ENCODE measurements at places on chromosomes 5 and 9.

DNA sequence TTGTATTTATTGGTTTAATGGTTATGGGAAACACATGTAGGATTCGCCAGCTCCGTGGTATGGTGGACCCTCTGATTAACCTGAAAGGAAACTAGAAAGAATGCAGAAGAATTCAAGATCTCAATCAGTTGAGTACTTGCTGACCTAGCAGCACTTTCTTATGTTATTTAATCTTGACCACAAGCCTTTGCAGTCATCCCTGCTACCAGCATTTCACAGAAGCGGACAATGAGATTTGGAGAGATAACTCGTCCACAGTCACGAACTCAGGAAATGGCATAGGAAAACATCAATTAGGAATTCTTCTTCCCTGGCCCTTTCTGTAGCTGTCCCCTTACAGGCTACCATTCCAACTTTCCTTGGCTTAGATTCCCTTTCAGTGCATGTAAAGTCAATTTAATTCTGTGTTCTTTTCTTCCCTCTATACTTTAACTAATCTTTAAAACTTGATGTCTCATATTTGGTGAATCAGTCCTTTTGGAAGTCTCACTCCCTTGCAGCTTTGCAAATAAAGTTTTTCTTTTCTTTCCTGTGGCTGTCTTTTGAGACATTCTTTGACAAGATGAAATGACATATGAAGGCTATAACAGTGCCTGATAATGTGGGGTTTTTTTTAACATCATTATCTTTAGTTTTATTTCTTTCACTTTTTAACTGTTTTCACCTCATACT lies 1.3 kb upstream of the SLC44A1 start:
- DNase-seq: no peak

- no peak for DNase-seq
These were observed 682.8 kb upstream of the WWC1 start for GRCh38 chr5:167608390-167609272.

DNA sequence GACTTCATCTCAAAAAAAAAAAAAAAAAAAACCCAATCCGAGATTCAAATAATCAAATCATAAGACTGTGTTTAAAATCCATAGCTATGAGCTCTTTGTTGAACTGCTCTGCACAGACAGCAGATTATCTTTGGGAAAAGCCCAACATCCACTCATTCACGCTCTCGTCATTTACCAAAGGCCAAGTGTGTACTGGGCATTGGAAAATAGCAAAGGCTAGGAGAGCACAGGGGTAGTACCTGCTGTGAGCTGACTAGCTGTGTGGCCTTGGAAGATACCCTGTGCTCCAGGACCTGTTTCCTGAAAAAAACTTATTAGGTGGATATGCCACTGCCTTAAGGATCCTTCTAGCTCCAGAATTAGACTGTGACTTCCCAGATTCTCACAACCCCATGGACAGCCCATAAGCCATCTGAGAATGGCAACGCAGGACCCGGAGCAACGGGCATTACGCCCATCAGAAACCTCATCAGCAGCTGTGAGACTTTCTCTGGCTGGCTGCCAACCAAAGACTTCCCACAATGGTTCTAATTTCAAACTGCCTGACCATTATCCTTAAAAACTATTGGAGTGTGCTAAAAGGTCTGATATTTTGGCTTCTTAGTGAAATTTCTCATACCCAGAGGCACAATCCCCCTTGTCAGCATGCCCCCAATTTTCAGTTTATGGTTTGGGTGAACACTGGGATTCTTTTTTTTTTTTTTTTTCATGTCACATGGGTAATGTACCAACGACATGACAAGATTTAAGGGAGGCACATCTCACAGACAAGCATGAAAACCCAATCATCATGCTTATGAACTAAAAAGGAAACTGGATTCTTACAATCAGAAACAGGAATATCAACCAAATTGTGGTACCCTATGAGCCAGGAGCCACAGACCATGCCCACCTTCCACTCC lies 16.8 kb downstream of the SERINC5 start:
- DNase-seq: no peak

- DNase-seq: no peak
These were observed 1.9 kb upstream of the ABO start for GRCh38 chr9:133276923-133277322.

DNA sequence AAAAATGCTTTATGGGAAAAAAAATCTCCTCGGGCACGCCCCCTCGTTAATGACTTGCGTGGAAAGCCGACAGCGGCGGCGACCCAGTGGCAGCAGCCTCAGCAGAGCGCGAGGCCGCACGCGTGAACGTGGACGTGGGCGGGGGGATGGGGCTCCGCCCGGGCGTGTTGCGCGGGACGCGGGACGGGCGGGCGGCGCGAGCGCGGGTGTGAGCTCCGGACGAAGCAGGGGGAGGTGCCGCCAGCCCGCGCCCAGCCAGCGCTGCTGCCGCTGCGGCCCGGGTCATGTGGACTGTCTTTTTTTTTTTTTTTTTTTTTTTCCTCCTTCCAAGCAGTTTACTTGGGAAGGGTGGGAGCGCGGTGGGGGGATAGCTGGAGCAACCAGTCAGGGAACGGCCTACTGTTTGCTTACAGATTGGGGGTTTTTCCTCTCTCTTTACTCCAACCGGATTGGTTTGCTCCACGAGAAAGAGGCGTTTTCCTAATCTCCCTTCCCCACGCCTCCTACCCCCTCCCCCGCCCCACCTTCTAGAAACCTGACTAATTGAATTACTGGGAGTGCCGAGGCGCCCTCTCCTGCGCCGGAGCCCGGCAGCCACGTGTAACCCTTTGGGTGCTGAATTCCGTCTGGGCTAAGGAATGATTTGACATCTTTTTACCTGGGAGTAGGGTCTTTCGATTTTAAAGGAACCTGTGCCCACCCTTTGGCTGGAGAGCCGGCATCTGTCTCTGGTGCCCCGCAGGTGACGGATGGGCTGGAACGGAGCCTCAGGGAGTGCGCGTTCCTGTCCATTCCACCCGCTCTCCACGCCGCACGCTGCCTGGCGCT lies 1.7 kb upstream of the EFNA5 start:
- DNase-seq: peak; percentile 84

- no peak for DNase-seq
These were observed 19.8 kb upstream of the SLC9A3 start for GRCh38 chr5:543755-544674.

DNA sequence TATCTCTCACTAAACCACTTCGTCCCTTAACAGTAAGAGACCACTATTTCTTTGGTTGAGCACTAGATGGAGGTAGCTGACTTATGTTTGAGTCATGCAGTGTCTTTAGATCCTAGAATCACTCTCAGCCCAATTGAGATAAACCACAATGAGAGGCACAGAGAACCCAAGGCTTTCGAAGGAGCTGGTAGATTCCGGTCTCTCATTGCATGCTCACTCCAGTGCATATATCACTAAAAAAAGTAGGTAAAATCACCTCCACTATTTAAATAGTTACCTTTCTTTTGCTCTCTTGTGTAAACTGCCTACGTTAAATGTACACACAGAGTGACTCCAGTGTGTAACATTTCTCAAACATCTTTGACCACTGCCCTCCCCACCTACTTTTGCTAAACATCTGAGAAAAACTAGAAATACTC lies 27.6 kb downstream of the ACTL7A start:
- DNase-seq: peak; percentile 40

DNA sequence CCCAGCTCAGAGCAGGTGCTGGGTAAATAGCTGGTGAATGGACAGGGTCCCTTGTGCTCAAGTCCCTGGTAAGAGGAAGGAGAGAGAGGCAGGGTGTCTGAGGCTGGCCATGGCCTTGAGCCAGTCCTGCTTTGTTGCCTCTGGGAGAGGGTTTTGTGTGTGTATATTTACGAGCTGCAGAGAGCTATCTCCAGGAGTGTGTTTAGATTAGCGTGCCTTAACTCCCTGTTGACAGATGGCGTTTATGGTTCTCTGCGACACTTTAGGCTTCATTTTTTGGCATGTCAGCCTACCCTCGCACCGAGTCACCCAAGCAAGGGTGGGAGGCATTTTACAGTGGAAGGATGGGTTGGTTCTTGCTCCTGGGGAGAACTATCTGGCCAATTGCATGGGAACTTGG lies 22.2 kb downstream of the HMCN2 start:
- no peak for DNase-seq

GRCh38 chr5:136014049-136015002 lies 14.5 kb upstream of the TGFBI start:
- DNase-seq: no peak

GRCh38 chr5:142110046-142110531 lies 1.5 kb downstream of the NDFIP1 start:
- no peak for DNase-seq

DNA sequence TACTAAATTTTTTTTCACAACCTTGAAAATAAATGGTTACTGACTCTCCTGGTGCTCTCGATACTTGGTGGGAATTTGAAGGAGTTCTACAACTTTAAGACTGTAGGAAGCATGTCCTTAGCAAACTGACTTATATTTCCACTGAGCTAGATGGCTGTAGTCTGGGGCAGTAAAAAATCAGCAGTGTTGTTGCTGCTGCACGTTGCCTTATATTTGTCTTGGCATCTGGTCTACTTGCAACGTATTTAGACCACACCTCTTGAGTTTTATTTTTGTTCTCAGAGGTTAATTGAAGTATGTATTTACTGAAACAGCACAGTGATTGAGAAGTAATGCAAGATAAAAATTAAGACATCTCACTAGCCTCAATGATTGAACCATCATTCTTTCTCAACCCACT lies 76.3 kb downstream of the ERMP1 start:
- DNase-seq: no peak

GRCh38 chr9:127118597-127119319 lies 3.7 kb downstream of the ANGPTL2 start:
- no peak for DNase-seq

DNA sequence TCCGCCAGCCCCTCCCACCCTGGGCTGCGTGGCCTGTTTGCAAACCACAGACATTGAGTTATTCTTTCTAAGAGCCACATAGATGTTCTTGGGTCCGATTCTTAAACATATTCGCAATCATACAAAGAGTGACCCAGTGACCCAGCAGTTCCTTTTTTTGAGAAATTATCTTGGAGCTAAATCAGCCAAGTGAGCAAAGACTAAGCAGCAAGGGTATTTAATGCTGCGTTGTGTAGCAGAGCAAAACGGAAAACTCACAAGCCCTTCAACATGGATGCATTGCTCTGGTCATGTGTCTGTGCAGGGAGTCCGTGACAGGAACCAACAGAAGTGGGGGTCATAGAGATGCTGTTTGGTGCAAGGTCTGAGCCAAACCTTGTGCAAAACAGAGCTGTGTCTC lies 95.6 kb downstream of the OLFM1 start:
- DNase-seq: no peak

- DNase-seq: no peak
These were observed 267.6 kb downstream of the TMEM167A start for GRCh38 chr5:82809420-82810143.

DNA sequence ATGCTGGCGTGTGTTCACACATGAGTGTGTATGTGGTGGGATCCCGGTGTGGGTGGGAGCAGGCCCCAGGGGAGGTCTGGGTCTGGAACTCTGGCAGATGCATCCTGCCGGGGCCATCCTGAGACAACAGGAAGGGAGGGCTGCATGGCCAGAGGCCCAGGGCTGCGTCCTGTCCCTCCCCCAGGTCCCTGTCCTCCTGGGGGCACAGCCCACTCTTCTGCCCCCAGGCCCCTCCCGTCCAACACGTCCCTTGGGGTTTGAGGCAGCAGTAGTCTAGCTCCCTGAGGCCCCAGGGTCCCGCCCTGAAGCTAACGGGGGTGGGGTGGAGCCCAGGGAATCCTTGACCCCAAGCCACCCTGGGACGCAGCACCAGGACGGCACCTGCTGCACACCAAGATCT lies 16.6 kb downstream of the FLT4 start:
- DNase-seq: no peak

GRCh38 chr9:37511016-37512010 lies 25.6 kb downstream of the POLR1E start:
- DNase-seq: no peak

DNA sequence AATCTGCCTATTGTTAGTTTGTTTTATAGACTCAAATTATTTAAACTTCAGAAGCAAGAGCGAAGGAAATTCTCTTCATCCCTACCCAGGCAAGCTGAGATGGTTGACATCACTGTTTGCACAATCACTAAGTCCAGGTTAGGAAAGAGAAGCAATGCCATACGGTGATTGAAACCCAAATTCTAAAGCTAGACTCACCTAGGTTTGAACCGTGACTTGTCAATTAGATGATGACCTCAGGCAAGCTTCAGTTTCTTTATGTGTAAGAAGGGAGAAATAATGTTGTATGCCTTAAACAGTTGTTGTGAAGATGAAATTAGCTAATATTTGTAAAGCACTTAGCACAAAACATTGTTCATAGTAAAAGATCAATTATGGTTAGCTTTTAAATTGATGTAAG lies 96.5 kb upstream of the ANKRD55 start:
- DNase-seq: no peak
